Erythroblast (primary cell): ENCODE measurements at places on chromosomes 16 and 17.

- DNase-seq = no peak
Measured at GRCh38 chr16:67466581-67466980, 14.4 kb downstream of the ATP6V0D1 start.

- no peak for DNase-seq
Measured at GRCh38 chr17:9132944-9133610, 111.8 kb downstream of the NTN1 start.

- DNase-seq = no peak
Measured at GRCh38 chr17:16351831-16352230, 1.4 kb downstream of the CENPV start.

- DNase-seq = no peak
Measured at GRCh38 chr17:17051791-17052461, 9.7 kb downstream of the MPRIP start.

GRCh38 chr17:61177351-61177750 lies 222.3 kb upstream of the TBX2 start:
- DNase-seq = no peak

DNA sequence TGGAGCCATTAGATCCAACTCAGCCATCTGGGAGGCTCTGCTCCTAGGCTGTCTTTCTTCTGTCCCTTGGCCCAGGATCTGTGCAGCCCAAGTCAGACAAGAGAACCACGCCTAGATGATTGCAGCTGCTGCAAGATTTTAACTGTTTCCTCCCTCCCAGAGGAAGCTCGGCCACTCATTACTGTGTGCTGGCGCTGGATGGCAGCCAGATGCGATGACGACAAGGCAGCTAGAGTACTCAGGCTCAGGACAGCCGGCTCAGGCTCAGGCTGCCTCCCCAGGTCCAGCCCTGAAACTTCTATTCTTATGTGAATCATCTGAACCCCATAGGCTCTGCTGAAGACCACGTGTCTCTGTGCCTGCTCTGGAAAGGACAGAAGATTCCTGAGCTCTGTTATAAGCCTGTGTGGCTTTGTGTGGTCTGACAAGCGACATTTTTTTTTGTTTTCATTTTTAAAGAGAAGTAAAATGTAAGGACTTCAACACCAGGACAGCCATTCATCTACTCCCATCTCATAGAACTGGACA lies 32.1 kb upstream of the FBXW10B start:
- DNase-seq = peak; percentile 92

DNA sequence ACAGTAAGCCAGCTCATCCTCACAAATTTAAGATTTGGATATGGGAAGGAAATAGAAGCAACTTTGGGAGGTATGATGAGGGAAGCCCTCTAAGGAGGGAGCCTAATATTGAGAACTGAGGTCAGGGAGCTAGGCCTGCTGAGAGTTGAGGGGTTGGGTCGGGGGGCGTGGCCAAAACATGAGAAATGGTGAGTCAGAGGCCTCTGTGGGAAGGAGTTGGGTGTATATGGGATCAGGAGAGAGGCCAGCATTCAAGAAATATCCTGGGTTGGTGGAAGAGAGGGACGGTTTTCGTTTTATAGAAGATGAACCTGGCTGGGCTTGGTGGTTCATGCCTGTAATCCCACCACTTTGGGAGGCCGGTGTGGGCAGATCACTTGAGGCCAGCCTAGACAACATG lies 48.4 kb downstream of the CLEC16A start:
- peak; percentile 73 for DNase-seq
